Neural progenitor cell (in vitro differentiated cells): ENCODE measurements at places on chromosomes 3 and 15. TPM values are rescaled to one million over a fixed set of nuclear protein-coding genes. Genes with fewer than 3 reads are reported as not detected.
A peak's percentile ranks its signal among the peaks of the same experiment; 100 is the strongest.

Gene CCRL2
- total RNA-seq, result not detected in 2 replicates

Gene IMPG2
- 0.03 and 0.15 TPM in 2 replicates for total RNA-seq

Gene DNASE1L3
- not detected in 2 replicates for total RNA-seq

Gene FAN1
- total RNA-seq, result 32.0 and 35.3 TPM in 2 replicates

Gene KAT2B
- 11.4 and 21.6 TPM in 2 replicates for total RNA-seq

GRCh38 chr3:50231581-50231980, 4.4 kb upstream of the GNAI2 start:
- DNase-seq, result peak; percentile 61
- H3K4me1 ChIP-seq, result peaks cover 38% of the 10 kb centered on the region
- no peak overlapping the region for H3K27ac ChIP-seq
- H3K36me3 ChIP-seq, result no peaks in the 10 kb centered on the region

GRCh38 chr15:63042877-63043334, 359 bp downstream of the TPM1 start:
- peaks cover 4% of the 10 kb centered on the region for H3K27me3 ChIP-seq
- peak overlapping the region; percentile 99 for H3K27ac ChIP-seq
- peak overlapping the region; percentile 94 for H3K4me3 ChIP-seq

DNA sequence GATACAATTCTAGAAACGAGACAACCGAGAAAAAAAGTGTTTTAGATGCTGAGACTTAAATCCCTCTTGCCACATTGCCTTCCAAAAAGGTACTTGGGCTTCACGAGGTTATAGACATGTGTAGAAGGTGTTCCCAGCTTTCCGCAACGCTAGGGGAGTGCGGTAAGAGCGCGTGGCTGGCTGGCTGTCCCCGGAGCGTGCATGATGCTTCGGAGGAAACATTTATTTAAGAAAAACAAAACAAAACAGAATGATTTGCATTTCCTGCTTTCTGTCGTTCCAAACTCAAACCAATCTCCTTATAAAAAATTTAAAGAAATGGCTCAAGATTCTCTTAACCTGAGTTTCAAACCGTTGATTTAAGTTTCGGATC, 841 bp downstream of the SLC6A20 start:
- H3K36me3 ChIP-seq, result no peaks in the 10 kb centered on the region
- H3K4me1 ChIP-seq, result peaks cover 6% of the 10 kb centered on the region
- DNase-seq, result peak; percentile 49
- no peak overlapping the region for H3K27ac ChIP-seq
- H3K4me3 ChIP-seq, result peak overlapping the region; percentile 53
- H3K27me3 ChIP-seq, result peaks cover 71% of the 10 kb centered on the region

DNA sequence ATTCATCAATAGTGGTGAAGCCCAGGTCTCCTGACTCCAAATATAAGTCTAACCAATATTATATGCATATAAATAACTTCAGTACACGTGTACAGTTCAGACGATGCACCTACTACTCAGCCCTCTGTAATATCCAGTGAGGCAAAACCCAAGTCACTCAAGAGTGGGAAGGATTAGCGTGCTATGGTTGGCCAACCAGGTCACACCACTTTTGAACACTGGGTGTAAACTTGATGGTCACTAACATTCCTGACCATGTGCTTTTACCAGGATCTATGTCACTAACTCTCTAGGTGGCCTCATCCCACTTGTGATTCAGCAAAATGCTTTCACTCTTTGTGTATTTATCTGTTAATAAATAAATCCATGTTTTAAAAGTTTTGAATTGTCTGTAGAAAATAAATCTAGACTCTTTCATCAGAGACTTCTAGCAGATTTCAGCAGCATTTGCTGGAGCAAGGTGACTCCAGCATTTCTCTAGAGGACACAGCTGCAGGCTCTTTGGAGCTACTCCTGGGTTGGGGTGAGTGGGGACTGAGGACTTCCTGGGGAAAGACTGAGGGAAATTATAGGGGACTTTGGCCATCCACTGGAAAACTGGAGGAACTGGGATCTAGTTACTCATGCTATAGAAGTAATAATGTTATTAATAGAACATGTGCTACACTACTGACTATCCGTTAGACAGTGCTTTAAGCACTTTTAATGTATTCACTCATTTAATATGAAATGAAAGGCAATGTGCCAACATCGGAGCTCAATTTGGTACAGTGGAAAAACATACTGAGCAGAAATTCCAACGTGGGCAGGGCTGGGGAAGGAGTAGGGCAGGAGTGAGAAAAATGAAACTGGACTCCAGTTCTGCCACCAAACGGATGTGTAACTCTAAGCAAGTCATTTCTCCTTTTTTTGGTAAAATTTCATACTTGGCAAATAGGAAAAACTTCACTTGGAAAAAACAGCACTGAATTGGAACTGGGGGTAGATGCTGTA, 97.9 kb downstream of the RORA start:
- no peaks in the 10 kb centered on the region for H3K4me1 ChIP-seq
- H3K27ac ChIP-seq, result no peak overlapping the region

- no peak overlapping the region for H3K27ac ChIP-seq
- H3K4me3 ChIP-seq, result no peak overlapping the region
- no peaks in the 10 kb centered on the region for H3K36me3 ChIP-seq
- peaks cover 29% of the 10 kb centered on the region for H3K4me1 ChIP-seq
Measured at GRCh38 chr3:61612211-61613194, 51.1 kb downstream of the PTPRG start.

GRCh38 chr15:67907184-67907723, 67.4 kb upstream of the RNU6-1 start:
- no peak overlapping the region for H3K4me3 ChIP-seq
- no peak overlapping the region for H3K27ac ChIP-seq
- H3K4me1 ChIP-seq, result no peaks in the 10 kb centered on the region
- H3K36me3 ChIP-seq, result peaks cover 6% of the 10 kb centered on the region
- H3K27me3 ChIP-seq, result no peaks in the 10 kb centered on the region
- DNase-seq, result no peak

GRCh38 chr3:133413161-133414020, 13.5 kb downstream of the BFSP2 start:
- no peaks in the 10 kb centered on the region for H3K27me3 ChIP-seq
- H3K27ac ChIP-seq, result peak overlapping the region; percentile 79
- DNase-seq, result peak; percentile 17
- H3K36me3 ChIP-seq, result no peaks in the 10 kb centered on the region
- H3K4me1 ChIP-seq, result peaks cover 6% of the 10 kb centered on the region

DNA sequence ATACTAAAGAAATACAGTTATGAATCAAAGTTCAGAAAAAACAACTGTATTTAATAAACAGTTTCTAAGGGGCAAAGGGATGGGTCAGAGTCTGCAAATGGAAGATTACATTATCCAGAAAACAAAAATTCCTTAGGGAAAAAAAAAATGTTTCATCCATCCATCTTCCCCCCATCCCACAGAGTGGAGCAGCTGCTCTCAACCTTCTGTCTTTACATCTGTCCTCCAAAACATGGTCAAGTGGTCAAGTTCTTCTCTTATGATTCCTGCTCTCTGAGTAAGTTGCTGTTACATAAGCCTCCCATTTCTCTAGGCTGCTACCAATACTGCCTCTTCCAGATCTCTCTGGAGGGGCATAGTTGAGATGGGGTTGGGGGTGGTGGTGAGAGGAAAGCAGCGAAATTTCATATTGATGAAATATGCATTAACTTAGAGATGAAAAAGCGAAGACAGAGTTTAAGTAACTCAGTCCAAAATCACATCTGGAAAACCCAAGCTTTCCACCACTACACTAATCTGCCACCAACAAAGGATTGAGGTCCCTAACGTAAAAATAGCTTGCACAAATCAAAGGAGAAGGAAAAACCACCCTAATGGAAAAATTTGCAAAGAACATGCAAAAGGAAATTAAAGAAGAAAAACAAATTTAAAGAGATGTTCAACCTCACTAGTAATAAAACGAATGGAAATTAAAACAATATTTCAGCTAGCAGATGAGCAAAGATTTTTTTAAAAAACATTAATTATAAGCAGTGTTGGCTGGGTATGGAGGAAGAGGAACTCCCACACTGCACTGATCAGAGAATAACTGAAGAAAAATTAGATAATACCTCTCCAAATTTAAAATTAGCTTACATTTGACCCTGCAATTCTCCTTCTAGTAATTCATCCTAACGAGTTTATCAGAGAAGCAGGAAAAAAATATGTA, 109.5 kb downstream of the ST8SIA2 start:
- no peak for DNase-seq
- H3K27me3 ChIP-seq, result no peaks in the 10 kb centered on the region
- no peak overlapping the region for H3K4me3 ChIP-seq
- H3K27ac ChIP-seq, result no peak overlapping the region

DNA sequence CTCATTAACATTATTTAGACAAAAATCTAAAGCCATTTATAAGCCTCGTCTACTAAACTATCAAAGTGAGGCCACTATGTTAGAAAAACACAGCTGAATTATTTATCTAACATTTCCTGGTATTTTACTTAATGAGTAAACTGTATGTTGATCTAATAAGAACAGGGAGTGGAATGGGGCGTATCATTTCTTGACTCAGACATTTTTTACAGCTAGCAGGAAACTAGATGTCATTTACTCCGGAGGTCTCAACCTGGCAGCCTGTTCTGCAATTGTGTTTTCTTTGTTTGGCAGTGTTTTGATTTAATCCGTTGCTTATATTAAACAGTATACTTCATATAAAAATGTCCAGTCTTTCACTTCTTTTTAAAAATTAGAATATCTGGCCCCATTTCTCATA, 79.1 kb upstream of the ABI3BP start:
- no peak for DNase-seq
- no peaks in the 10 kb centered on the region for H3K27me3 ChIP-seq
- H3K36me3 ChIP-seq, result no peaks in the 10 kb centered on the region
- H3K27ac ChIP-seq, result no peak overlapping the region
- no peaks in the 10 kb centered on the region for H3K4me1 ChIP-seq

GRCh38 chr3:42739401-42740158, 33.5 kb downstream of the CCDC13 start:
- H3K36me3 ChIP-seq, result no peaks in the 10 kb centered on the region
- H3K27ac ChIP-seq, result no peak overlapping the region
- H3K4me3 ChIP-seq, result no peak overlapping the region
- no peaks in the 10 kb centered on the region for H3K27me3 ChIP-seq

- H3K36me3 ChIP-seq, result no peaks in the 10 kb centered on the region
- no peak overlapping the region for H3K4me3 ChIP-seq
- no peak overlapping the region for H3K27ac ChIP-seq
- DNase-seq, result no peak
- no peaks in the 10 kb centered on the region for H3K27me3 ChIP-seq
Measured at GRCh38 chr15:46543626-46544025, 908.8 kb downstream of the SQOR start.

DNA sequence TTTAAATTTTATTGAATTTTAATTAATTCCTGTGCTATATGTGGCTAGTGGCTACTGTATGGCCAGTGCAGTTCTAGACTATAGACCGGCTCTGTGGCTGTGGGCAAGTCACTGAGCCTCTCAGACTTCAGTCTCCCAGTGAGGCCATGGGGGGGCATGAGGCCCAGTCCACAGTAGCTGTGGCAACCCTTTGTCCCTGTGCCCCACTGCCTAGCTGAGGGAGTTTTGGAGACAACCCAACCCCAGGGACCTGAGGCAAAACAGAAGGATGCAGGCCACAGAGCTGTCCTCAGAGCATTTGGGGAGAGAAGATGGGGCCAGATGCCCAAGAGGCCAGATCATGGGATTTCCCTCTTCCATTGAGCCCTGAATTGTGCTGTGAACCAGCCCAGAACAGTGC, 18.9 kb upstream of the POC1A start:
- no peak for DNase-seq
- no peaks in the 10 kb centered on the region for H3K36me3 ChIP-seq
- no peak overlapping the region for H3K27ac ChIP-seq
- no peaks in the 10 kb centered on the region for H3K4me1 ChIP-seq
- H3K4me3 ChIP-seq, result no peak overlapping the region
- no peaks in the 10 kb centered on the region for H3K27me3 ChIP-seq

DNA sequence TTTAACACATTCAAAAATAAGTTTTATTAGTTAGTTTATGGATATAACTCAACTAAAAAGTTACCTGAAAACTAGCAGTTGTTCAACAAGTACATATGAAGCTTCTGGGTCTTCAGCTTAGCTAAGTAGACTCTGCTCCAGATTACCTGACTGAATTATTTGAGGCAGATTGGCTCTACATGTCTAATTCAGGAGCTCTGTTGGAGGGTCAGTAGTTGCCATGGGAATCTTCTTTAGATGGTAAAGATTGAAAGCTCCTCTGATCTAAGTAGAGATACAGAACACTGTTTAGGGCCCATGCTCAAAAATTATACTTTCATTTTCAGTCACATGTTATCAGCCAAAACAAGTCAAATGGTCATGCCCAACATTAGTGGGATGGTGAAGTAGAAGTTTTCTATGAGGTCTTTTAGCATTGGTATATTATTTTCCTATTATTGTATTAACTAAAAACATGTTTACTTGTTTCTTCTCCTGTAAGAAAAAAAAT, 1476.9 kb downstream of the OTOL1 start:
- no peaks in the 10 kb centered on the region for H3K36me3 ChIP-seq
- H3K27me3 ChIP-seq, result no peaks in the 10 kb centered on the region
- no peak for DNase-seq
- no peak overlapping the region for H3K27ac ChIP-seq

- no peaks in the 10 kb centered on the region for H3K4me1 ChIP-seq
- no peak for DNase-seq
- H3K36me3 ChIP-seq, result no peaks in the 10 kb centered on the region
- no peak overlapping the region for H3K4me3 ChIP-seq
- no peaks in the 10 kb centered on the region for H3K27me3 ChIP-seq
Measured at GRCh38 chr3:115646027-115646690, 22.8 kb downstream of the GAP43 start.

- H3K27ac ChIP-seq, result no peak overlapping the region
- peaks cover 10% of the 10 kb centered on the region for H3K36me3 ChIP-seq
- peaks cover 7% of the 10 kb centered on the region for H3K4me1 ChIP-seq
- DNase-seq, result no peak
Measured at GRCh38 chr3:112314649-112315048, 18.3 kb upstream of the CD200 start.

- no peak for DNase-seq
- H3K36me3 ChIP-seq, result no peaks in the 10 kb centered on the region
- H3K4me3 ChIP-seq, result no peak overlapping the region
Measured at GRCh38 chr3:29760226-29760685, 479.4 kb downstream of the RBMS3 start.

DNA sequence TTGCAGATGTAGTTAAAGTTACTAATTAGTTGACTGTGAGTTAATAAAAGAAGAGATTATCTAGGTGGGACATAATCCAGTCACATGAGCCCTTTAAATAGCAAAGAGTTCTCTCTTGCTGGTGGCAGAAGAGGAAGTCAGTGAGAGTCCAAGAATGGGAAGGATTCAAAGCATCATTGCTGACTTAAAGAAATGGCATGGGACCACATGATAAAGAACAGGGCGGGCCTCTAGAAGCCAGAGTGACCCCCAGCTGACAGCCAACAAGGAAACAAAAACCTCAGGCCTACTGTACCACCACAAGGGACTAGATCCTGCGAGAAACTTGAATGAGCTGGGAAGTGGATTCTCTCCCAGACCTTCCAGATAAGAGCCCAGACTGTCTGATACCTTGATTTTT, 447.2 kb upstream of the CCDC54 start:
- no peaks in the 10 kb centered on the region for H3K27me3 ChIP-seq
- no peak overlapping the region for H3K4me3 ChIP-seq
- no peak overlapping the region for H3K27ac ChIP-seq
- no peak for DNase-seq
- H3K36me3 ChIP-seq, result no peaks in the 10 kb centered on the region
